Suprapubic skin (tissue), 4 donors: ENCODE measurements at places on chromosomes 11 and 22. TPM values are rescaled to one million over a fixed set of nuclear protein-coding genes. Genes with fewer than 3 reads are reported as not detected.

DNA sequence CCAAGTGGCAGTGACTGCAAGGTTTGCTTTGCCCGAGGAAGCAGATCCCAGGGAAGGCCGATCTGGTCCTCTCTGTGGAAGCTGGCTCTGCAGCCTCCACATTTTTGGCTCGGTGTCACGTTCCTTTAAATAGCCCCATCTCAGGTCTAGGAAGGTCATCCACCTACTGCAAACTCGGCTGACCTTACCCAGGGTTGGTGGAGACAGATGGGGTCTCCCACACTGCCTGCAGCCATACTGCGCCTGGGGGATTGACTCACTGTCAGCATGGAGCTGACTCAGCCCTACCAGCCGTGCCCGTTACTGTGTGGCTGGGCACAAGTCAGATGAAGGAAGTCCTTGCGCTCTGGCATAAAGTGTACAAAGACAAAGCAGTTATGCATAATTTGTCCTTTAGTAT is 16.9 kb downstream of the CDPF1 start:
- no peak overlapping the region for H3K27ac ChIP-seq
- peaks cover 43% of the 10 kb centered on the region for H3K36me3 ChIP-seq
- DNase-seq = no peak

Gene TMEM151A
- not detected for total RNA-seq

Gene UBQLNL
- total RNA-seq = 0.26 TPM

Gene ADORA2A
- 3.4 TPM for total RNA-seq

Gene ENTHD1
- not detected for total RNA-seq

- DNase-seq = no peak
- H3K4me1 ChIP-seq = no peaks in the 10 kb centered on the region
- no peaks in the 10 kb centered on the region for H3K36me3 ChIP-seq
- H3K27ac ChIP-seq = no peak overlapping the region
- H3K4me3 ChIP-seq = no peak overlapping the region
These were observed 78.3 kb downstream of the ZNF280B start for GRCh38 chr22:22430111-22430820.
